ENCODE measurements at places on chromosomes 2 and 18.

GRCh38 chr2:158113741-158114295 is 12.1 kb downstream of the UPP2 start:
- DNase-seq = no peak

GRCh38 chr2:99436874-99437273 is 52.9 kb downstream of the REV1 start:
- DNase-seq = no peak

DNA sequence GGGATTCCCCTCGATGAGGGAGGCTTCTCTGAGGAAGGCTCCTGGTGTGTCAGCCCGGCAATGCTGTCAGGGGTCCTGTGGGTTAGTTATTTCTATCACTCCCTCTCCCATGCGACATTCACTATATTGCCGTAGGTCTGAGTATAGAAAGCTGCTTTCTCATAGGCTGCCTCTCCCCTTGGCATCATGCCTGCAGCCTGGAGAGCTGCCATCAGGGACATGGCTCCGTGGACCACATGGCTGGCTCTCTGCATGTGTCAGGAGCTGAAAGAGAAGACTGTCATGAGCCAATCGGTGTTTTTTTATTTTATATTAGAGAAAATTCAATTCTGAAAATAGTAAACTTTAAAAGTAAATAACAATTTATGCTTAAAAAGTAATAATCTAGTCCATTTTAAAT is 198.0 kb downstream of the CDH20 start:
- DNase-seq = peak; percentile 14

DNA sequence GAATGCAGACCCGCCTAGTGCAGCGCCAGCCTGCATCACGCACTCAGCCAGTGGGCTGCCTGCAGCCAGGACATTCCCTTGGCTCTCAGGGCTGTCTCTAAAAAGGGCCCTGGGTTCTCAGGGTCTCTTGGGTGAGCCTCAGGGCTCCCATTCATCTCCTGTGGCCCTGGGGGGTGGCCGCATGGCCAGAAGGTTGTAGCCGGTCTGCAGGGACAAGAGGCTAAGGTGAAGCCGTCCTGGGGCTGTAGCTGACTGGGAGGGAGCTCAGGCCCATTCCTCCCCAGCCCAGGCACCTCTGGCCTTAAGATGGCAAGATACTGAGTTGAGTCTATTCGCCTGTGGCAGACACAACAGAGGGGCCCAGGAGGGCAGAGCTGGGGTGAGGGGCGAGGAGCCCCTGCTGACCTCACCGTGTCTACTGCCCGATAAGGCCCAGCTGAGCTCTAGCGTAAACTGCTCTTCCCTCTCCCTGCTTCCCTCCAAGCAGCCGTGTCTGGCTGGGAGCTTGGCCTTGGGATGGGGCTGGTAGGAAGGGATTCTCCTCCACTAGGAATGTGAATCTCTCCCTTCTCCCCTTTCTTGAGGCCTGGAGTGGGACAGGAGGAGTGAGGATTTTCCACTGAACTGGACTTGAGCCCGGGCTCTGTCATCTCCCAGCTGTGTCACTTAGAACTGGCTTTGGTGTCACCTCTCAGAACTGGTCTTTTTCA is 37.9 kb downstream of the INHBB start:
- DNase-seq = no peak

GRCh38 chr2:49351560-49351959 is 197.2 kb upstream of the FSHR start:
- DNase-seq = no peak

DNA sequence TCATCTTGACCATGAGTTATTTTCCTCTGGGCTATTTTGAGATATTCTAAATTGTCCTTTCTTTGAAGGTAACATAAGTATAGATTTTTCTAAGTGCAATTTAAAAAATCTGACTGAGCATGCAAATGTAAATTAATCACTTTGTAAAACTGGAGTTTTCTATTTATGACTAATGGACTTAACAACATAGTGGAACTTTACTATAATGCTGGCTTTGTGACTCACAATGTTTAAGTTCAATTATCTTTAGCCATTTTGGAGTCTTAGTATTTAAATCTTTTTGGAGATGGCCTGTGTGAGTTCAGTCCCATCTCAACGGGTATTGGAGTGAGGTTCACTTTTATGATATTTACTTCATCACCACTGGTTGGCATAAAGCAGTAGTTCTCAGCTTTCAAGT is 35.2 kb upstream of the NOSTRIN start:
- peak; percentile 43 for DNase-seq

DNA sequence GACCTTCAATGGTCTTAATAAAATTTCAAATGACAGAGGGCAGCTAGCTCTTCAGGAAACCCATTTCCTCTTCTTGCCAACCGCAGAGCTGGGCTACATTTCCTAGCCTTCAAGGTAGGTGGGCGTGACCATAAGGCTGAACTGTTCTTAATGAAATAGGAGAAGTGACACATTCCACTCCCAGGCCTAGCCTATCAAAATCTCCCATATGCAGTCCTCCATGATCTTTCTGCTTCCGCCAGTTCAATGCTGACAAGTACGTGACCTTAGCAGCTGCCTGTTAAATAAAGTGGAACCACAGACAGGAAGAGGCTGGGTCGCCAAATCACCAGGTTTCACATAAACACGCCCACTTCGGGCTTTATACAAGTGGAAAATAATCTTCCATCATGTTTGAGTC is 13.2 kb downstream of the SERPINE2 start:
- no peak for DNase-seq

DNA sequence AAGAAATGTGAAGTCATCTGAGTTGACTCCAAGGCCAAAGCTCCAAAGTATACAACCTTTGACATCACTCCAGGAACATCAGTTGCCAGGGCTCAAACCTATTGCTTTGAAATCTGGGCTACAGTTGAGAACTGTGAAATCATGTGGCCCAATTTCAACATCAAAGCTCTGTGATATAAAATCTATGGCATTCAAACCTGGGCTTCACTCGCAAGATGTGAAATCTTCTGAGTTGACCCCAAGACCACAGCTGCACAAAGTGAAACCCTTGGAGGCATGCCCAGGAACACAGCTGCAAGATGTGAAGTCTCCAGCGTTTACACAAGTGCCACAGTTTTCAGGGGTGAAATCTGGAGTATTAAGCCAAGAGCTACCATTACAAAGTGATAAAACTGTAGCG is 9.4 kb upstream of the ZNF512 start:
- DNase-seq = no peak

- no peak for DNase-seq
Observed at GRCh38 chr2:227643990-227644551, 22.5 kb upstream of the SCYGR5 start.

- DNase-seq = no peak
Observed at GRCh38 chr2:196941398-196942078, 15.0 kb upstream of the PGAP1 start.

GRCh38 chr2:17620280-17620679 is 79.8 kb downstream of the VSNL1 start:
- DNase-seq = no peak

DNA sequence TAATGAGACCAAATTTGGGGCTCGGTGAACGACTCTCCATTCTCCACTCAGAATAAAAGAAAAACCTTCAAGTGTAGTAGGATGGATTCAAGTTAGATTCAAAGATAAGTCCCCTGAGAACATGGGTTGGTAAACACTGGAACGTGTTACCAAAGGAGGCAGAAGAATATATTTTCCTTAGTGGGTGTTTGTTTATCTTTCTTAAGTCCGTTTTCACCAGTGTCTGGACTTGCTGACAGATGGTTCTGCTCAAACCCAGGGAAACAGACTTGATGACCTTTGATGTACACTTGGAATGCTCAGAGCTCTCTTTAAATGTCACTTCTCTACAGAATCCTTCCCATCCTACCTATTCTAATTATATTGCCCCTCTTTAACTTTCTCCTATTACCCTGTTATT is 310.3 kb upstream of the ZNF521 start:
- no peak for DNase-seq

GRCh38 chr2:181673173-181673572 is 7.1 kb downstream of the NEUROD1 start:
- no peak for DNase-seq

DNA sequence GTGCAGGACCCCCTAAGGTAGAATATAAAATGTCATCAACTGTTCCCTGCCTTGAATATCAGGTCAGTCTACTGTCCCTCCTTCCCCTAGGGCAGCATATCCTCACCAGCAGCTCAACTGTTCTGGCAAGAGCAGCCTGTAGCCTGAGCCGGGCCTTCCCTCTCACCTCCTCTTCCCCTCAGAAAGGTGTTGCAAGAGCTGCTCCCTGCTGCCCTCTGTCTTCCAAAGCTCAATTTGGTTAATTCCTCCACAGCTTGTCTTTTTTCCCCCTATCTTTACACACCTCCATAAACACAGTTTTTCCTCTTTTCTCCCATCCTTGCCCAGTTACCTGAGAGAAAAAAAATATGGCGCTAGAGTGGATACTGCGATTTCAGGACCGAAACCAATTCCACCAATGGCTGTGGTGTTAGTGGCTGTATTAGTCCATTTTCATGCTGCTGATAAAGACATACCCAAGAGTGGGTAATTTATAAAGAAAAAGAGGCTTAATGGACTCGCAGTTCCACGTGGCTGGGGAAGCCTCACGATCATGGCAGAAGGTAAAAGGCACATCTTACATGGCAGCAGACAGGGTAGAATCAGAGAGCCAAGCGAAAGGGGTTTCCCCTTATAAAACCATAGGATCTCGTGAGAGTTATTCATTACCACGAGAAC is 184.7 kb downstream of the MREG start:
- DNase-seq = peak; percentile 48

DNA sequence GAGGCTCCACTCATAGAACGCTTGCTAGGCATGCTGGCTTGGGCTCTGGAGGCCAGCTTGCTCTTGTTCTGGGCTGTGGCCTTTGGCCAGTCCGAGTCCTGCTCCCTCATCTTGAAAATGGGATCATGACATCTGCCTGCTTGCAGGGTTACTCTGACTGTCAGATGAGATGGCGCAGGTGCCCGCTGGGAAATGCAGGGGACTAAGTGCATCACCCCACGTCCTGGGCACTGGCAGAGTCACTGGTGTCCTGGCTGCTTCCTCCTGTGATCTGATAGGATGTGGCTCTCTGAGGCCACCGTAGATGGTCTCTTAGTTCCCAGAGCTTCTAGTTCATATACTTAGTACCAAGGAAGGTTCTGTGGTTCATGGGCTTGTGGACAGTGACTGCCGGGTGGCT is 18.5 kb downstream of the LDLRAD4 start:
- no peak for DNase-seq

GRCh38 chr2:124534028-124534427 is 508.9 kb downstream of the CNTNAP5 start:
- DNase-seq = no peak

GRCh38 chr2:215904101-215904500 is 109.2 kb downstream of the MREG start:
- DNase-seq = no peak

All from COLO829 (cell line).